H54 (cell line): ENCODE measurements at places on chromosomes 5 and 9.

DNA sequence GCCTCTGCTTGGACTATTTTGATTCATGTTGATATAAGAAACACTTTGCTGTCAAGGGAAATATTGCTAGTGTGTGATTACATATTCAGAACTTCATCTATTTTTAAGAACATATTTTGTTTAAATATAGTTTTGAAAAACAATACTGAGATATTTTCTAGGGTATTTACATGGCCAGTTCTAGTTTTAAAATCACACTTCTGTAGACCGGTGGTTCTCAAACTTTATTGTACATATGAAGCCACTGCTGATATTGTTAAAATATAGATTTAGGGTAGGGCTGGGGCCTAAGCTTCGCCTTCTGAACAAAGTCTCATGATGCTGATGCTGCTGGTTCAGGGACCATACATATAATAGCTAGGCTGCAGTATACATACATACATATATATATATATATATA, 1000.0 kb downstream of the PTPRD start:
- no peak for DNase-seq

GRCh38 chr9:117407436-117408022, 7.3 kb downstream of the ASTN2 start:
- no peak for DNase-seq

- no peak for DNase-seq
Measured at GRCh38 chr5:133485468-133485867, 126.9 kb downstream of the FSTL4 start.

DNA sequence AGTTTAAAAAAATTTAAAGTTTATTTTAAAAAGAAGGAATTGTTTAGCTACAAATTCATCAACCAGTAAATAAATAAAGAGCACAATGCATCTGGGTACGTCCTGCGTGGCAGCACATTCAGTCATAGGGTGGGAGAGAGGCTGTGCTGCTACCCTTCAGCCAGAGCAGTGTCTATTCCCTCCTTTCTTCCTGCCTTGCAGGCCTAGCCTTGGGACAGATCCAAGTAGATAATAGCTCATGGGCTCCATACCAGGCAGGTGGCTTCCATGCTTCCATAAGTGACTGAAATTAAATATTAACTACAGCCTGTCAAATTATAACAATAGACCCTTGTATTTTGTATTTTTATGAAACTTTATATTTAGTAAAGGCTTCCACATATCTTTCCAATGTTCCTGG, 408.3 kb upstream of the RGMB start:
- DNase-seq: no peak

- DNase-seq: peak; percentile 74
Measured at GRCh38 chr5:169161022-169161680, 139.8 kb downstream of the SLIT3 start.

GRCh38 chr5:102483736-102484135, 15.1 kb downstream of the SLCO6A1 start:
- no peak for DNase-seq

DNA sequence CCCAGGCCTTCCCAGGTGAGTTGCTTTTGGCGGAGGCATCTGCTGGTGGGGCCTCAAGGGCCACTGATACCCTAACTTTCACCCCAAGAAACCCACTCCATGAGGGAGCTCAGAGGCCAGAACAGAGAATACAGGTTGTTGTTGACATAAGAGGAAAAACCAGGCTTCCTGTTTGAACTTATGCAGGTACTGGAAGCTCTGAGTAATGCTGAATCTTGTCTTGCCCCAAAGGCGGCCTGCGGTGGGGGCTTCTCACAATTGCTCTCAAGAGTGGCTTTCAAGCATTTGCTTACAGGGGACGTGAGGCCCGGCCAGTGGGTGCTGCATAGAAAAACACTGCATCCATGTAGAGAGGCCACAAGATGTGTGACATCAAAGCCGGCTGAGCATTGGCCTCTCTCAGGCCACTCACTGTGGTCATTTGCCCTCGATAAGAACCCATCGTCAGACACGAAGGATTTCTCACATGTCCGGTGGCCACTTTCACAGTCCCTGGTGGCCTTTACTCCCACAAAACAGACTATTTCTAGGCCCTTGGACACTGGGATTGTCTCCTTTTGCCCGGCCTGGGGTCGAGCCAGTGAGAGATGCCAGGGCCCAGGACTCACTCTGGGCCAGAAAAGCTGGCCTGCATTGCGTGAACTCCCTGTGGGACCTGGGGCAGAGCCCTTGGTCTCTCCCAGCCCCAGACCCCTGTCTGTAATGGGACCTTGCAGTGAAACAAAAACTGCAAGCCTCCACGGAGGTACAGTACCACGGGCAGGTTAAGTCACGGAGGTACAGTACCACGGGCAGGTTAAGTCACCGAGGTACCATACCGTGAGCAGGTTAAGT, 34.5 kb upstream of the TCF7 start:
- no peak for DNase-seq

DNA sequence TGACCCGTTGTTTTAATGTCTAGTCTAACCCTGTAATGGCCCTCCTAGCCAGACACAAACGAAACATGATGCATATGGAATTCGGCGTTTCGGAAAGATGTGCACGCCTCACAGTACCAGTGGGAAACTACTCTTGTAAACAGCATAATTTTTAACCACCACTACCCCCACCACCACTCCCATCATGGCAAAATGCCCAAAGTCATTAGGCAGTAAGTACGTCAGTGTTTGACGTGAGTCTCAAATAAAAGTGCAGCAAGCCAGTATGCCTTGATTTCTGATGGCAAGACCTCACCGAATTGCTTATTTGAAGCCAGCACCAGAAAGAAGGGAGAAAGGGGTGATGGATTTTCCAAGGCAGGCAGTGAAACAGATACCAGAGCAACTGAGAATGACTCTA, 71.4 kb downstream of the ADRB2 start:
- DNase-seq: no peak

DNA sequence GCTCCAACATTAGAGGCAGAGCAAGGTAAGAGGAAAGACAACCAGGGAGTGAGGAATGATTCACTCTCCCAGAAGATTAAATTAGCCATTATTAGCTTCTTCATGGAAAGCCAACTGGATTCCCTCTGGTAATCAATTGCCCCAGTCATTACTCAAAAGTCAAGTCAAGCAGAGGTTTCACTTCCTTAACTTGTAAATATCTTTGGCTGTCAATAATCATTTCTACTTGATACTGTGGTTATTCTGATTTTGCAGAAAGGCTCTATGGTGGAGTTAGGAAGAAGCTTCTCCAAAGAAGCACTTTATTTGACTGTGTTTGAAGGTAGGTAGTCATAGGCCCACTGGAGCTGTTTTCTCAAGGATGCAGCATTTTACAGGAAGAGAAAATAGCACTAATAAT, 78.0 kb downstream of the JAKMIP2 start:
- no peak for DNase-seq

- no peak for DNase-seq
Measured at GRCh38 chr5:58498340-58498942, 7.2 kb downstream of the GAPT start.

- no peak for DNase-seq
Measured at GRCh38 chr5:40365342-40366330, 314.1 kb upstream of the PTGER4 start.

DNA sequence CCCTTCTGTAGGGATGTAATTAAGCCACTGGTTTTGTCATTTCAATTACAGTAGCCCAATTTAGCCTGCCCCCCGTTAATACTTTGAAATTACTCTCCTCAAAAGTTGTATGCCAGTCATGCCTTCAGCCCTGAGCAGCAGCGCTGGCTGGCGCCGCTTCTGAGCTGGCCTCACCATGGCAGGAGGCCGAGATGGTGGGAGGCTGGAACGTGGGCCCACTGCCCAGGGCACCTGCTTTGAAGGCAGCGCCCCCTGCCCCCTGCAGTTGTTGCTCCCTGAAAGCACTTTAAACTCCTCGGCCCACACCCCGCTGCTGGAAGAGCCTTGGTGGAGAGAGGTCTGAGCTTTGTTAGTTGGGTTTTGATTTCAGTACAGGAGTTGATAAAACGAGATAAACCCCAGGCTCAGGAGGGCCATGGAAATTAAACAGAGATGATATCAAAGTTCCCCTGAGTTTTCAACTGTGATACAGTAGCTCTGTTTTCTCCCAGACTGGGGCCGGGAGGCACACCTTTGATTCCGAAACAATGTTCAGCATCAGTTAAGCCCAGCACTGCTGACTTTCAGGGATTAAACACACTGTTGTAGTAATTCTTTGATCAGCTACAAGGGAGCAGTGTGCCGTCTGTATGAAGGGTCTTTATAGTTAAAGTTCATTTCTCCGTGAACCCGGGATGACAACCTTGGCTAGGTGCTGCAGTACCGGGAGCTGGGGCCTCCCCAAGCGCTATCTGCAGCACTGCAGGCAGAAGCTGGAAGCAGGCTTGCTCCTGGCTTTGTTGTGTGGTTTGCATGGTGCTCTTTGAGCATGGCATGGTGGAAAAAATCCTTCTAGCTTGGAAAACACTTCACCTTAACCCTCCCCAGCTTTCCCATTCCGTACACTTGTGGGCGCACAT, 9.5 kb downstream of the MVB12B start:
- no peak for DNase-seq
